CD4-positive, alpha-beta T cell treated with Interleukin-4 for 4 hours (primary cell): ENCODE measurements at places on chromosomes 7 and 10.

GRCh38 chr7:82106201-82106600 lies 336.4 kb upstream of the HGF start:
- no peak for DNase-seq

DNA sequence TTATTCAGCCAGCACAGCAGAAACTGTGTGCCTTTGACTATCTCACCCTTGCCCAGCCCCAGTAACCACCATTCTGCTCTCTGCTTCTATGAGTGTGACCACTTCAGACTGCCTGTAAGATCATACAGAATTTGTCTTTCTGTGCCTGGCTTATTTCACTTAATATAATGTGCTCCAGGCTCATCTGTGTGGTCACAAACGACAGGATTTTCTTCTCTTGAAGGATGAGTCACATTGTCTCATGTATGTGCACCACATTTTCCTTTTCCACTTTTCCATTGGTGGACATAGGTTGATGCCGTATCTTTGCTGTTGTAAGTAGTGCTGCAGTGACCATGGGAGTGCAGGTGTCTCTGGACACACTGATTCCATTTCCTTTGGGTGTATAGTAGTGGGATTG lies 122.5 kb upstream of the LANCL2 start:
- no peak for DNase-seq

DNA sequence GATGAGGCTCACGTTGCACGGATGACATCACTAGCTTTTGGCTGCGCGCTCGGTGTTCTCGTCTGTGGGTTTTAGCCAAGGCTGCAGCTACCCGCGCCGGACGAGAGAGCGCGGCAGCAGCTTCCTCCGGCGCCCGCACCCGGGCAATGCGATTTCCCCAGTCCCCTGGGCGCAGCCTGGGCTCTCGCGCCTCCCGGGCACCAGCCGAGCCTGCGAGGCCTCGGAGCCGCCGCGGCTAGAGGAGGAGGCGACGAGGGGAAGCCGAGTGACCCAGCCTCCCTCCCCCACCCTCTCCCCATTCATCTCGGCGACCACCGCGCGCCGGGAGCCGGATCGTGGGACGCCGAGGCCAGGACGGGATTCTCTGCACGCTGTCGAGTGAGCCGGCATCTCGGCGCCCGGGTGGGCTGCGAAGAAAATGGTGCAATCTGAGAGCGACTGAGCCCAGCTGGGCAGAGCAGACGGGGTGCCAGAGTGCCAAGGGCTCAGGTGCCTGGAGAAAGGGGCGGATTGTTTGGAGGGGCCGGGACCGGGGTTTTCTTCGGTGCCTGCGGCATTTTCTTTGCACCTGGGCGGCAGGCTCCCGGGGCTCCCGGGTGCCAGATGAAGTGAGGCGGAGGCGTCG lies 1.2 kb upstream of the TMEM178B start:
- DNase-seq = no peak

DNA sequence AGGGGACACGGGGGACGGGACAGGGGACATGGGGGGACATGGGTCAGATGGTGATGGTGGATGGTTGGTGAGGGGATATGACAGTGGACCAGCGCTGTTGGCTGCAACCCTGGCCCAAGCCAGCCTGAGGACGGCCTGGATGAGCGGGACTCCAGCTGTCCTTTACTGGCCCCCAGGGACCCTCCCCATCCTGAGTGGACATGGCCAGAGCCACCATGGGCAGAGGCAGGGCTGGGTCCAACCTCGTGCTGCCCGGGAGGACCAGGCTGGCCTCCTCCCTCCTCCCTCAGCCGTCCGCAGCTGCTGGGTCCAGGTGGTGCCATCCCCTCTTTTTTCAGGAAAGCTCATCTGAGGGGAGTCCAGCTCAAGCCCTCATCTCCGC lies 30.4 kb downstream of the GET4 start:
- DNase-seq = no peak
